ENCODE measurements at places on chromosomes 12 and 14.

DNA sequence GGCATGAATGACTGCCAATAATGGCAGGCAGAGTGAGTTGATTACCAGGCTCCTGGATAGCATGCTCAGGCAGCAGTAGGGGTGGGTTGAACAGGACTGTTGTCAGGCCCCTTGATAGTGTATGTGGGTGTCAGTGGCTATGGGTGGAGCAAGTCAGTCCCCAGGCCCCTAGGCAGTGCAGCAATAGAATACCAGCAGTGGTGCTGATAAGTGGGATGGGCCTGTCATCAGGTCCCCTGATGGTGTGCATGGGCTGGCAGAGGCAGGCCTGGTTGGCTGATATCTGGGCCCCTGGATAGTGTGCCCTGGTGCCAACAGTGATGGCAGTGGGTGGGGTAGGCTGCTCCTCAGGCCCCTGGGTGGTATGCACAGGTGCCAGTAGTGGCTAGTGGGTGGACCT is 32.4 kb downstream of the SMCO2 start:
- no peak for DNase-seq

- DNase-seq = no peak
These were observed 49.2 kb upstream of the BCAT1 start for GRCh38 chr12:24997970-24998582.

- DNase-seq = no peak
These were observed 227.1 kb downstream of the CEP128 start for GRCh38 chr14:80714474-80714873.

GRCh38 chr14:88765130-88765529 is 27.6 kb downstream of the EML5 start:
- no peak for DNase-seq

DNA sequence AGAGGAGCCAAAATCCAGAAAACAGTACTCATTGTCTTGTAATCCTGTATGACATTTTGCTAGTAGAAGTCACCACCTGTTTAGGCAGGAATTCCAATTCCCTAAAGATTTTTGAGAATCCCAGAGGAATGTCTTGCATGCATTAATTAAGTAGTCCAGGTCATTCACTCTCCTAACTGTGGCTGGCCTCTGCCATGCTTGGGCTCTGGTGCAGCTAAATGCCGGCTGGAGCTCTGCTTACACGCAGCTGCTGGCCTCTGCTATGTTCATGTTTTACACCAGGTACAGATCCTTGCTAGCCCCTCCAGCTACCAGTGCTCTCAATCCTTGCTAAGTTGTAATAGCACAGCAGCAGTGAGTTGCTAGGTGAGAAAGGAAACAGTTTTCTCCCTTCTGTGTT is 16.3 kb upstream of the HIF1A start:
- peak; percentile 22 for DNase-seq

DNA sequence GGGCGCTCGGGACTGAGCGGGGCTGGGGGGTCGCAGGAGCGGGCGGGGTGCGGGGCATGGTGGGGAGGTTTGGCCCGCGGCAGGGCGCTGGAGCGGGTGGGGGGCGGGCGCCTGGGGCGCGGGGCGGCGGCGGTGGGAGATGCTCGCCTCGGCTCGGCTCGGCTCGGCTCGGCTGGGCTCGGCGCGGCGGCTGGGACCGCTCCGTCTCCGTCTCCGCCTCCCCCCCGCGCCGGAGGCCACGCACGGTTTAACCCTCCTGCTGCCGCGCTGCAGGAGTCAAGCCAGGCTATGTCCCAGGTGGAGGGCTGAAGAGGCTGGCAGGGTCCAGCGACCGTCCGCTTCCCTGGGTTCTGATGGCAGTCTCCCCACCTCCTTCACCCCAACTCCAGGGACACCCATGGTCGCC is at the start of gene PIANP:
Gene PIANP (minus strand): TSS at position 170 of the 406 bp plus-strand sequence. CDS start 2,754 bp downstream, outside the sequence.
- peak; percentile 84 for DNase-seq

DNA sequence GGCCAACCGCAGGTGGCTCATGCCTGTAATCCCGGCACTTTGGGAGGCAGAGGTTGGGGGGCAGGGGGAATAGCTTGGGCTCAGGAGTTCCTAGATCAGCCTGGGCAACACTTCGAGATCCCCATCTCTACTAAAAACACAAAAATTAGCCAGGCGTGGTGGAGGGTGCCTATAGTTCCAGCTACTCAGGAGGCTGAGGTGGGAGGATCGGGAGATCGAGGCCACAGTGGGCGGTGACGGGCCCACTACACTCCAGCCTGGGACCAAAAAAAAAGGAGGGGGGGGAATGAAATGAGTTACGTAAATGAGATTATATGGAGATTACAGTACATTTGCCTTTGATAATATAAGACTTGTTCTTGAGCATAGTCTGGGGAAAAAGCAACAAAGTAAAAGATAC is 1.1 kb downstream of the RPAP3 start:
- DNase-seq = no peak

- no peak for DNase-seq
These were observed 36.6 kb downstream of the ACTN1 start for GRCh38 chr14:68942296-68943035.

- no peak for DNase-seq
These were observed 152.3 kb upstream of the C14orf180 start for GRCh38 chr14:104427131-104427851.

DNA sequence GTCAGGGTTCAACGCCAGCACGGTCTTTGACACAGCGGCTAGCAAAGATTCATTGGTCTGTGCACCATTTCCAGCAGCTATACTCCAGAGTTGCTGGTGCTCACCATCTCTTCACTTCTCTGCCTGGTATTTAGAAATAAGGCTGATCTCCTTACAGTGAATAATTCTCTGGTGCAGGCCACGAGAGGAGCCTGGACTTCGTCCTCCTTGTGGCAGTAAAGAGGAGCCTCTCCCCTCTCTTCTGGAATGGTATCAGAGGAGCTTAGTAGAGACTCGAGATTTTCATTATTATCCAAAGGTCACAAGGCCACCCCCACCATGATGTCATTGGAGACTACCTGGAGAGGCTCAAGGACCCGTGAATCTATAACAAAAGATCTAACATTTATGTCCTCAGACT is 30.8 kb upstream of the BCL2L14 start:
- no peak for DNase-seq

DNA sequence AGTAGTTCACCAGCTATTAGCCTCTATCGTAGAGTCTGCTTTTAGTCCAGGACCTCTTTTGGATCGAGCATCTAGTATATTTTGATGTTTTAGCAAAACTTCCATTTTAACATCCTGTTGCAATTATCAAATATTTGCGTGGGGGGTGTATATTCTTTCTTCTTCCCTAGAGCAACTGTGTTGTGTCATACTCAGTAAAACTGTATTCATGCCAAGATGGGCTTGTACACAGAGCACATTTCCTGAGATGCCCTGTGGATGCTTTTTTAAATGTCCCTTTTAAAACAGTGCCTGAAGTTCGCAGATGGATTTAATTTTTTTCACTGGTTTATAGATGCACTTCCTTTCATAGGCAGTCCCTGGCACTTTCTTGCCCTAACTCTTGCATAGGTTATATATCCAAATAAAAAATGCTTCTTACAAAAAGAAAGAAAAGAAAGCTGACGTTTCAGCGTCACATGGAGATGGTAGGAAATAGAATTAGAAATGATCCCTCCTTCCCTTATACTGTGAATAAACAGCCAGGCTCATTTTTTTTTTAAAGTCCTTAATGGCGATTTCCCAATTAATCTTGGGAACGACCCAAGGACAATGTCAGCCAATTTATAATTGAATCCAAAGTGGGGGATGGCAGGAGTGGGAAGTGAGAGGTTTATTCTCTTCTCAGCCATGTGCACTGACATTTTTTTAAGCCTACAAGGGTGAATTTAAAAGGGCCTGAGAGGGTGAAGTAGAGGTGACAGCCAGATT is 247.0 kb downstream of the SLC41A2 start:
- DNase-seq = no peak

- no peak for DNase-seq
These were observed 233.4 kb upstream of the PELI2 start for GRCh38 chr14:55884819-55885218.

- no peak for DNase-seq
These were observed 612 bp upstream of the SLC25A3 start for GRCh38 chr12:98592825-98593322.

GRCh38 chr12:93763746-93764147 is 86.6 kb downstream of the CRADD start:
- no peak for DNase-seq

GRCh38 chr12:51841727-51842126 is 6.8 kb downstream of the FIGNL2 start:
- no peak for DNase-seq

- DNase-seq = no peak
These were observed 2.2 kb downstream of the BAZ1A start for GRCh38 chr14:34872822-34873588.

DNA sequence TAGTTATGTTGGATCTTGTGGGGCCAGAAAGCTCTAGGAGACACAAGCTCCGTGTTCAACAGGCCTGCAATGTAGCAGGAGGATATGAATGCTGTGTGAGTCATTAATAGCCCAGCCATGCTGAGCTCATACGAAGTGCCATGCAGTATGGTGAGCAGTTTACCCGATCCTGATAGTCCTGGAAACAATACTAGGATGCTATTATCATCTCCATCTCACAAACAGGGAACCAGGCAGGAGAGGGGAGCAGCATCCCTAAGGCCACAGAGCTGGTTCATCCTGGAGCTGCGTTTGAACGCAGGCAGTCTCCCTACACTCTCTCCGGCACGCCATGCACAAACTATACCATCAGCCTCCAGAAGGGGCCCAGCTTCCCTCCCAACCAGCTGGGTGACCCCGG is 20.5 kb downstream of the TTC7B start:
- no peak for DNase-seq

- no peak for DNase-seq
These were observed 45.9 kb downstream of the IFNG start for GRCh38 chr12:68113644-68114043.

GRCh38 chr14:53192052-53192760 is 39.1 kb upstream of the DDHD1 start:
- no peak for DNase-seq

GRCh38 chr14:57988445-57988844 is 122.6 kb upstream of the SLC35F4 start:
- DNase-seq = no peak

DNA sequence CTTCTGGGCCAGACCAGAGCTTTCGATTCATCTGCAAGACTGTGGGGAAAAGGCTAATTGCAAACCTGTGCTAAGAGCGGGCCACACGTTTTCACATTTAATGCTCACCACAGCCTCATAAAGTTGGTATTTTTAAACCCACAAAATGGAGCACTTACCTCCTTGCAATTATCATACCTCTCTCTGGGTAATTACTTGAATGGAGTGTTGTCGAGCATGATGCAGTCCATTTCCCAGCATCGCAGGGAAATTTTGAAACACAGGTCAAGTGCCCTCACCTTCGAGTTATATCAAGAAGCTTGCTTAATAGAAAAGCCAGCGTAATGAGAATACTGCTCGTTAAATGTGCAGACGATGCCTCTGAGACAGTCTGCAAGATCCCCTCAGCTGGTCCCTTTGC is 8.8 kb upstream of the IFI27L2 start:
- no peak for DNase-seq

DNA sequence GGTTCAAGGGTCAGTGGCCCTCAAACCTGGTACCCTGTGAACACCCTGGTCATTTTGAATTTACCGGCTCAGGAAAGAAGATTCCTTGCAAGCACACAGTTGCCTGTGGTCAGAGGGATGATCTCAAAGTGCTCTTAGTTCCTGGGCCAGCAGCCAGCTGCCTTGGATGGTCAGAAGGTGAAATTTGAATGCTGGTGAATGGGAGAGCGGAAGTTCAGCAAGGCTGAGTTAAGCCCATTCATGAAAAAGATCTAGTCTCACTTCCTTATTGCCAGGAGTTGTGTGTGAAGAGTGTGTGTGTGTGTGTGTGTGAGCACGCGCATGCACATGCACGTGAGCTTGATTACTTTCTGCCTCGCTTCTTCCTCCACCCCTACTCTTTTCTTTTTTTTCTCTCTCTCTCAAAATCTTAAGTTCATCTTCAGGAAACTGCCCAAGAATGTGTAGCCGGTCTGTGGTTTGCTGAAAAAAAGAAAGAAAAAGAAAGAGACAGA is 155.5 kb upstream of the CCND2 start:
- no peak for DNase-seq

- no peak for DNase-seq
These were observed 120.1 kb downstream of the RALGAPA1 start for GRCh38 chr14:35689000-35689460.

DNA sequence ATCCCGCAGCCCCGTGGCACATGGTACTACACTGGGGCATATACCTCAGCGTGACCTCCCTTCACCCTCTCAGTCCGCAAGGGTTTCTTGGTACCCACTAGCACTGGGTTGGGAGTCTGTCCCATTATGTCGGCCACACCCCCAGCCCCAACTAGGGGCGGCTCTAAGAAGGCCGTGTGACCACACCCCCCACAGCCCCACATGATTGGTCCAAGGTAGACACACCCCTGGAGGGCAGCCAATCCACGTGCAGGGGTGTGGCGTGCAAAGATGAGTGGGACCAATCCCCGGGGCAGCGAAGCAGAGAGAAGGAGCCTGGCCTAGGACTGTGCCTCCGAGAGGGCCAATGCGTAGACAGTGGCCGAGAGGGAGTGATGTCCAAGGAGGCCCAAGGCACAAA is 34.6 kb upstream of the BEGAIN start:
- DNase-seq = no peak

DNA sequence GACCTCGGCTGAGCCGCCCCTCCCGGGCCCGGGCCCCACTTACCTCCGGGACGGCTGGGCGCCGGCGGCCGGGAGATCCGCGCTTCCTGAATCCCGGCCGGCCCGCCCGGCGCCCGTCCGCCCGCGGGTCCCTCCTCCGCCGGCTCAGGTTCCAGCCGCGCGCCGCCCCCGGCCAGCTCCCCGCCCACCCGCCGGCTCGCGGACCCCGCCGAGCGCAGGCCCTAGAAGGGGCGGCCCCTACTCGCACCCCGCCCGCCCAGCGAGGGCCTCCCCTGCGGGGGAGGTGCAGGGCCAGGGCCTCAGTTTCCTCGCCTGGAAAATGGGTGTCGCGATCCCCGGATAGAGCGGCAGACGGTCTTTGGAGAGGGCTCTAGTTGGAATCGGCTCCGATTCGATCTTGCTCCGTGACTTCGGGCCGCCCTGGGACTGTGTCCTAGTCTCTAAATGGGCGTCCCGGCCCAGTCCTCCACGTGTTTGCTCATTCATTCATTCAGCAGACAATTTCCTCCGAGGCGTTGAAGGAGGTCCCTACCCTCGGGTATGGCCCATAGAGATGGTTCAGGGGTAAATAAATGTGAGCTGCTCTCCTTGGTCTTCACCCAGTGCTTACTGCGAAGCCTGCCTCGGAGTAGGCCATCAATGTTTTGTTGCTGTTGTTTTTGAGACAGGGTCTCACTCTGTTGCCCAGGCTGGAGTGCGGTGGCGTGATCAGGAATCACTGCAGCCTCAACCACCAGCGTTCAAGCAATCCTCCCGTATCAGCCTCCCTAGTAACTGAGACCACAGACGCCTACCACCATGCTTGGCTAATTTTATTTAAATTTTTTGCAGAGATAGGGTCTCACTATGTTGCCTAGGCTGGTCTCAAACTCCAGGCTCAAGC is at the start of gene TRPV4:
Gene TRPV4 (minus strand): TSS at position 92 of the 883 bp plus-strand sequence. CDS start 18,602 bp downstream, outside the sequence.
- peak; percentile 79 for DNase-seq

GRCh38 chr14:34208532-34208931 is 253.5 kb downstream of the SPTSSA start:
- DNase-seq = no peak

Measured in nephron progenitor cell (in vitro differentiated cells).